ENCODE measurements at places on chromosomes 11 and 22.

GRCh38 chr22:34946339-34946985 lies 119.5 kb upstream of the ISX start:
- no peak for DNase-seq

DNA sequence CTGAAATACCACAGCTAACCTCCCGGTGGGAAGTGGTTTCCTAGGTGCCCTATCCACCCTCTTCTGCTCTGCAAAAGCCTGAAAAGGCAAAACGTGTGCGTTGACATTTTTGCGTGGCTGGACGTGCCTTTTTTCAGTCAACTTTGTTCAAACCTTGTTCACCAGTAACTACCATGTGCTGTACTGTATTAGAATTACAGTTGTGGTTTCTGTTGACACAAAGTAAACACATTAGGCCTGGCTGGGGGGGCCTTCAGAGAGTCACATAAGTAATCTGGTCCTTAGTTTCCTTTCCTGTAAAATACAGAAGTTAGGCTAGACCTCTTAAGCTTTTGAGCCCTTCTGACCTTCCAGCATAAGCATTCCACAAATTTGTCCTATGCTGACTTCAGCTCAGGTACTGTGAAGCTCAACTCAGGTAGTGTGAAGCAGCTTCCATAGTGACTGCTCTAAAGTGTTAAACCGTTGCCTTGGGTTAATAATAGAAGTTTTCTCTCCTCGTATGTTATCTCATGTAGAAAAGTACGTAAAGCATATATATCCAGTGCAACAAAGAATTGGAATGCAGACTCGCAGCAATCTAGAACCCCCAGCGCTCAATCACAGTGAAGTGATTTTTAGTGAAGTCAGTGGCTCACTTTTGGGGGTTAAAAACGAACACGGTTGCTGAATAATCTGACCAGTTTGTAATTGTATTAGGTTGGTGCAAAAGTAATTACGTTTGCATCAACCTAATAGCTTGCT lies 1.8 kb downstream of the EWSR1 start:
- no peak for DNase-seq

DNA sequence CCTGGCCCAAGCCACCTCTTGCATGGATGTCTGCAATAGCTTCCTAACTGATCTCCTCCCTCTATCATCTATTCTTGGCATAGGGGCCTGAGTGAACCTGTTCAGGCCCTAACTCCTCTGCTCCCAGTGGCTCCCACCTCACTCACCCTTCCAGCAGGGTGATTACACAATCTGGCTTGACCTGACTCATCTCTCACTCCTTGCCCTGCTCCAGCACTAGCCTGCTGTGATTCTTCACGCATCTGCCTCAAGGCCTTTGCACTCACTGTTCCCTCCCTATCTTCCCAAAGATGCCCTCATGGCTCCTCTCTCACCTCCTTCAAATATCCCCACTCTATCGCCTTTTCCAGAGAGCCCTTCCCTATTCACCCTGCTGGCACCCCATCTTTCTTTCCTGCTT lies 10.5 kb downstream of the SCN4B start:
- DNase-seq: peak; percentile 10

- no peak for DNase-seq
These were observed 53.4 kb downstream of the P4HA3 start for GRCh38 chr11:74257959-74258553.

- no peak for DNase-seq
These were observed 8.9 kb downstream of the IMMP1L start for GRCh38 chr11:31500560-31500959.

- no peak for DNase-seq
These were observed 2.8 kb downstream of the MALAT1 start for GRCh38 chr11:65501472-65502273.

DNA sequence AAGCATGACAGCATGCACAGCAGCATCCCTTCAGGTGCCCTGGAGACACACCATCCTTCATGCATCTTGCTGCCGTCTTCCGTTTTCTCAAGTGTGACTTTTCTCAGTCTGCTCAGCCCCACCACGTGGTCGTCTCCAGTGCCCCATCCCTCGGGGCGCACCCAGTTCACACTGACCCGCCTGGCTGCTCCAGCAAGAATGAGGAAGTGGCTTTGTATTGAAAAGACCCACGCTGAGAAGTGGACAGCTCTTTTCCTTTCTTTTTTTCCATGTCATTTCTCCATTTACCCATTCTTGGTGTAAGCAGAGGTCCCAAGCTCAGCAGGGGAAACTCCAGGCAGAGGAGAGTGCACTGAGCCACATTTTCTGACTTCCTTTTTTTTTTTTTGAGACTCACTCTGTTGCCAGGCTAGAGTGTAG lies 14.5 kb downstream of the SERPINH1 start:
- DNase-seq: peak; percentile 74

- peak; percentile 89 for DNase-seq
These were observed 15.7 kb upstream of the SPTBN2 start for GRCh38 chr11:66744485-66745355.

DNA sequence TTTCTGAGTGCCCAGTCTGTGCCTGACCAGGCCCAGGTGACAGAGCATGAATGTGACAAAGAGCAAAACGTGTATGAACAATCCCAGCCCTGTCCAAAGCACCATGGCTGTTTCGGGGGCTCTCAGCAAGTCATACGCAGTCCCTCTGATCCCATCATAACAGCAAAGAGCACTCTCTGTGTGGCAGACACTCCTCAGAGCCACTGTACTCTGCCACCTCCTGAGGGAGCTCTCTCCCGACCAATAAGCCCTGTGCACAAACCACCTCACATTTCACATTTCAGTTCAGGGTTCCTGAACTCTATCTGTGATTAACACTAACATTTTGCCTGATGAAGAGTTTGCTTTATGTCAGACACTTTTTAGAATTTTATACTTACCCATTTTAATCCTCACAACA lies 6.6 kb downstream of the DGCR2 start:
- no peak for DNase-seq

- DNase-seq: no peak
These were observed 30.3 kb downstream of the IGF2 start for GRCh38 chr11:2108675-2109491.

- no peak for DNase-seq
These were observed 333.7 kb downstream of the FAT3 start for GRCh38 chr11:92558323-92558722.

GRCh38 chr11:57605028-57605420 lies 7.5 kb downstream of the SERPING1 start:
- no peak for DNase-seq

DNA sequence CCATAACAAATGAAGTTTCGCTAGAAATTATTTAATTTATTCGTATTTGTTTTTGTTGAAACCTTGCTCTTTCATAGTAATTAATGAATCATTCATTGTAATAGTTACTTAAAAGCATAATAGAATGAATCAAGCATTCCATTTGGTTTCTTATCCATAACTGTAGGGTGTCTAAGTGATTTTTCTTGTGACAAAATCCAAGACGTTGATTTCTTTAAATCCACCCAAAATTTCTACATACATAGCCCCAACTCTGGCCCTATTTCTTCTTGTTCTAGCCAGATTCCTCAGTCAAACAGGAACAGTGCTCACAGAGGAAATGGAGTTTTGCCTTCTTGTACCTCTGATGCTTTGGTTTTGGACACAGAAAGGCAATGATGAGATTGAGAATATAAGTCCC lies 25.5 kb downstream of the UBASH3B start:
- DNase-seq: no peak

- DNase-seq: no peak
These were observed 24.8 kb downstream of the ARVCF start for GRCh38 chr22:19991645-19992451.

DNA sequence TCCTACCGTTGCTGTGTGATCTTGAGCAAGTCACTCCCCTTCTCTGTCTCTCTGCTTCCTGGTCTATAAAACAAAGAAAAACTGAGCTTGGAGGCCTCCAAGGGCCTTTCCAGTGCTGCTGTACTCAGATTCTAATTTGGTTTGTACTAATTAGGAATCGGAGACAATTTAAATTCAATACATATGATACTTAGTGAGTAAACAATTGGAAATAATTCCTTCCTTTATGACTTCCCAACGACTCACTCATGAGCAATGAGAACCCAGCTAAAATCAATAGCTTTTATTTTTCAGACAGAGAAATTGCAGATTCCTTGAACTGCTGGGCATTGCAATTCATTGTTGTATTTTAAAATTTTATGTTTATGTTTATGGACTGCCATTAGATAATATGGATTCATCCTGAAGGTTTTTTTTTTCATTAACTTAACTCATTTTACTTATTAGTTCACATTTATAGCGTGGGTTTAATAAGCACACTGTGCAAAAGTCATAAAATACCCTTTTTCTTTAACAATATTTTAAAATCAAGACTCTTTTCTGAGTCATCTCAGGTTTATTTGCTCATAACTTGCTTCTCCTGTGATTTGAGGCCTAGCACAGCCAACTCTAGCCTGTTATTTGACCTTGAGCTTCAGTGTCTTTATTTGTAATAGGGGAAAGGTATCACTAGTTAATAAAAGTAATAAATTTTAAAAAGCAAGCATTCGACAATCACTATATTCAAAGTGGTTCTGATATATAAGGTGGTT lies 95.8 kb downstream of the TP53I11 start:
- DNase-seq: no peak

Data from CD4-positive, alpha-beta T cell treated with Interferon gamma for 1 hour (primary cell).